Stimulated activated CD4-positive, alpha-beta T cell treated with anti-CD3 and anti-CD28 coated beads, Interleukin-4, amount 100 ng/mL, for 48 hours (primary cell): ENCODE measurements at places on chromosomes 1 and 21.

DNA sequence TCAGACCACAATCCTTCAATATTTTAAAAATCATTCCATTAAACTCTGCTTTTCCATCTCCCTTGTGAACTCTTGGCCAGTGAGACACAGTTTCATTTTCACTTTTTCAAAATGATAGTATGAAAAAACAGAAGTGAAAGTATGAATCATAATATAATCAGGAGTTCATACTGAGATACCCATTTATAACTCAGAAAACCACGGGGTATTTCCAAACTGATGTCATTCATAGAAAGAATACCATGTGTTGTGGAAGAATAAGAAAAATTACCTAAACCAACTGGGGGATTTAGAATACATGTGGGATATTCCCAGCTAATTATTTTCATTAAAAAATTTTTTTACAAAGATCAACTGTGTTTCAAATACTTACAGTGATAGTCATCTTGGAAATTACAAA is 149.9 kb downstream of the MRPL39 start:
- DNase-seq: no peak

DNA sequence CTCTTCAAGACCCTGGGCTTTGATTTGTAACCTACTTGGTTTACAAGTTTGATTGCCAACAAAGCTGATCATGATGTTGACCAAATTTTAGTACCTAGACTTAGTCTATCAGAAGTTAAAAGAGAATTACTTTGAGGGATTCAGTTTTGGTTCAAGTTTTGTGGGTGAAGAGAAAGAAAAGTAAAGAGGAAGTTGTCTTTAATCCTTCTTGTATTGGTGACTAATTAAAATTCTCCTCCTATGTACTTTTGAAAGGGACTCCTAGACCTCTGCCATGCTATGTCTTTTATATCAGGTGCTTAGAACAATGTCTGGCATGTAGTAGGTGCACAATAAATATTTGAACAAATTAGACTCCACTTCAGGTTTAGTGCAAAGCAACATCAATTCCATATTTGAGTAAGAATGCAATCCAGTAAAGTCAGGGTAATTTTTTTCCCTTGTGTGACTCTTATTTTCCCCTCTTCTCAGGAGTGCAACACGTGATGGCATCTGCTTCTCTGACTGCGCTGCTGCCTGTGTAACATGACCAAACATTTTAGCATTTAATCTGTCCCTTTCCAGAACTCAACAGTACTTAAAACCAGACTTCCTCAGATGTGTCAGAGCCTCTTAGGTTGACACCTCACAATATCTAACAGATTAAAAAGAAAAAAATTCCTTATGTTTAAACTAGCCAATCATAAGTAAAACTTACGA is 41.1 kb upstream of the KCNQ4 start:
- DNase-seq: no peak

GRCh38 chr1:208731981-208732821 is 488.0 kb upstream of the PLXNA2 start:
- no peak for DNase-seq

- DNase-seq: no peak
These were observed 225.5 kb downstream of the TPR start for GRCh38 chr1:186149591-186149990.

- DNase-seq: no peak
These were observed 839.9 kb downstream of the USP25 start for GRCh38 chr21:16569679-16570078.

GRCh38 chr1:241229216-241229615 is 127.8 kb downstream of the RGS7 start:
- no peak for DNase-seq

- no peak for DNase-seq
These were observed 113.7 kb downstream of the FAF1 start for GRCh38 chr1:50846224-50846839.

GRCh38 chr1:52238887-52239707 is 97.2 kb downstream of the ZFYVE9 start:
- no peak for DNase-seq

GRCh38 chr21:45992301-45993209 is 11.0 kb downstream of the COL6A1 start:
- DNase-seq: no peak

- no peak for DNase-seq
These were observed 63.9 kb downstream of the URB2 start for GRCh38 chr1:229689904-229690303.

DNA sequence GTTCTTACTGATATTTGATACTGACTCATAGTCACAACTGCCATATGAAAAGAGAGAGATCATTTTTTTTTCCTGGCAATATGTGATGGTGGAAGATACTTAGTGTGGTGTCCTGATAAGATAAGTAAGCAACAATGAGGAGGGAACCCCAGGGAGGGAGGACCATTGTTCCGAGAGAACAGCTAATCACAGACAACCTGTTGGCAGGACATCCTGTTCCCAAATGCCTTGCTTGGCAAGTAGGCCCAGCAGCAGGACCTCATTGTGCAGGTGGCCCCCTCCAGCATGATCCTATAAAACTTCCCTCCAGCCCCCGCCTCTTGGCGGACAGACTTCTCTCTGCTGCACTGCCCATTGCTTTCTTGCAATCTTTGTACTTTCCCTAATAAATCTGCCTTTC is 329.4 kb upstream of the CHRM3 start:
- no peak for DNase-seq

GRCh38 chr21:27647921-27648320 is 681.0 kb upstream of the ADAMTS5 start:
- no peak for DNase-seq

GRCh38 chr1:8035289-8035688 is 9.2 kb upstream of the ERRFI1 start:
- DNase-seq: no peak

DNA sequence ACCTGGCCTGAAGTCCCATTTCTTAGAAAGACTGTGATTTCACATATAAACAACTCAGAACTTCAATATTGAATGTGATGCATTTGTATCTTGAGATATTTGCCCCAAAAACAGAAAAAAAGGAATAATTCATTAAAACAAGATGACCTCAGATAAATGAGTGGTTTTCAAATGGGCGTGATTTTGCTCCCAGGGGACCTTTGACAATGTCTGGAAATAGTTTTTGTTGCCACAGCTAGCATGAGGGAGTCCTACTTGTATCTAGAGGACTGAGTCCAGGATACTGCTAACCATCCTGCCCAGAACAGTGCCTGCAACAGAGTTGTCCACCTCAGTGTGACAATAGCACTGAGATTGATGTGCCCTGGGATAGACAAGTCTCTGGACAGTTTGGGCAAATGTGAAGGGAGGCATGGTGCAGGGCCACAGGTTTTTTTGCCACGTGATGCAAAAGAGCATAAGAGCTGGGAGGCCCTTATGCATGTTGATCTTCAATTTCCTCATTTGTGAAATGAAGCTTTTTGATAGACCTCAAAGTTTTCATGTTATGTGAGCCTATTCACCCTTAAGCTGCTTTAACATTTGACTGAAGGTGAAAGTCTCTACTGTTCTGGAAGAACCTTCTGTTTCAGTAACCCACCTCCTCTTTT is 46.2 kb downstream of the MAP3K7CL start:
- no peak for DNase-seq
